Right cardiac atrium (tissue), 5 donors: ENCODE measurements at places on chromosomes 7 and 10. TPM values are rescaled to one million over a fixed set of nuclear protein-coding genes. Genes with fewer than 3 reads are reported as not detected.

The HOXA10 gene
- total RNA-seq: not detected

The ITPRID1 gene
- total RNA-seq: not detected

The BLNK gene
- total RNA-seq: 1.4 TPM

The CALML3 gene
- total RNA-seq: not detected

The C7orf33 gene
- total RNA-seq: not detected

The PDE1C gene
- total RNA-seq: 89.8 TPM

The CNPY1 gene
- total RNA-seq: not detected

The MCM10 gene
- total RNA-seq: not detected

The PRTFDC1 gene
- total RNA-seq: 8.6 TPM

The UNCX gene
- total RNA-seq: not detected

The PRPS1L1 gene
- total RNA-seq: not detected

The UCMA gene
- not detected for total RNA-seq

The SLC16A9 gene
- total RNA-seq: 1.1 TPM

The SEC31B gene
- 6.7 TPM for total RNA-seq

The EPDR1 gene
- total RNA-seq: 24.0 TPM

The VIPR2 gene
- 9.3 TPM for total RNA-seq

The GPR15LG gene
- not detected for total RNA-seq

The CRYGN gene
- not detected for total RNA-seq

The PDK4 gene
- total RNA-seq: 53.0 TPM

The SH3PXD2A gene
- total RNA-seq: 31.7 TPM

The CHAT gene
- not detected for total RNA-seq

The TYW1B gene
- total RNA-seq: 1.7 TPM

The MSMB gene
- total RNA-seq: not detected

The TYSND1 gene
- total RNA-seq: 5.3 TPM

The COBL gene
- total RNA-seq: 45.9 TPM

The CCDC146 gene
- 11.0 TPM for total RNA-seq

The CALN1 gene
- total RNA-seq: not detected

The H2BK1 gene
- not detected for total RNA-seq

The TLX1 gene
- 1.2 TPM for total RNA-seq

The TRPV5 gene
- total RNA-seq: not detected
